GM06990 (cell line): ENCODE measurements at places on chromosomes 5 and 9.

DNA sequence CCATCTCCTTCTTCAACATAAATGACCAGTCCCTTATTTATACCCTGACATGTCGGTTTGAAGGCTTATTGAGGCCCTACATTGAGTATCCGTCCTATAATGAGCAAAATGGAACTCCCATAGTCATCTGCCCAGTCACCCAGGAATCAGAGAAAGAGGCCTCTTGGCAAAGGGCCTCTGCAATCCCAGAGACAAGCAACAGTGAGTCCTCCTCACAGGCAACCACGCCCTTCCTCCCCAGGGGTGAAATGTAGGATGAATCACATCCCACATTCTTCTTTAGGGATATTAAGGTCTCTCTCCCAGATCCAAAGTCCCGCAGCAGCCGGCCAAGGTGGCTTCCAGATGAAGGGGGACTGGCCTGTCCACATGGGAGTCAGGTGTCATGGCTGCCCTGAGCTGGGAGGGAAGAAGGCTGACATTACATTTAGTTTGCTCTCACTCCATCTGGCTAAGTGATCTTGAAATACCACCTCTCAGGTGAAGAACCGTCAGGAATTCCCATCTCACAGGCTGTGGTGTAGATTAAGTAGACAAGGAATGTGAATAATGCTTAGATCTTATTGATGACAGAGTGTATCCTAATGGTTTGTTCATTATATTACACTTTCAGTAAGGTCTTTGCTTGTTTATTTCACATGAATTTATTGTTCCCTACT is 38.2 kb upstream of the BTNL3 start:
- DNase-seq = no peak

DNA sequence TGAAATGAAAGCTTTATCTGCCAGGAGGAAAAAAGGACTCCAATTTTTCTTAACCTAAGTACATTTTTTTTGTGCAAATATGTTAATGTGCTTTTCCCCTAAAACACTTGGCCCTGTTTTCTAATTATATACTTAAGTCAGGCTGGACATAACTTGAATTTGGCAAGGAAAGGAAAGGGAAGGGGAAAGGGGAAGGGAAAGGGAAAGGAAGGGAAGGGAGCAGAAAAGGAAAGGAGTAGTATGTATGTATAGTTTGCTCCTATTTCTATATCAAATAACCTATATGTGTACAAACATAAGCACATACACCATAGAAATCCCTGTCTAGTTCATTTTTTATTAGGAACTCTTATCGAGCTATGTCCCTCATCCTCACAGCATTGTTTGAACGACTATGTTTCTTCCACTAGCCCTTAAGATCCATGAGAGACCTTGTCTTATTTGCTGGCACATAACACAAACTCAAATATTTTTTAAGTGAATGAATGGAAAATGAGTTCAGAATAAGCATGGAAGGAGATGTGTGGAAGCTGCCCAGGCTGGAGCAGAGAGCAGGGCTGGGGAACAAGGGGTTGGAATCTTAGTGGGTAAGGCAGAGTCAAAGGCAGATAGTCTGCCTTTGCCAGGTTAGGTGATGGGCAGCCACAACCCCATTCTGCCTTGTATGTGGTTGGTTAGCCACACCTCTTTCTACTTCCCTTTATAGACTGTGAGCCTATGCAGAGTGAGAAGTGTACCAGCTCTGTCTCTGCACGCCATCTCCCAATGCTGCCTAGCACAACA is 70.0 kb downstream of the KLHL3 start:
- DNase-seq = peak; percentile 42

DNA sequence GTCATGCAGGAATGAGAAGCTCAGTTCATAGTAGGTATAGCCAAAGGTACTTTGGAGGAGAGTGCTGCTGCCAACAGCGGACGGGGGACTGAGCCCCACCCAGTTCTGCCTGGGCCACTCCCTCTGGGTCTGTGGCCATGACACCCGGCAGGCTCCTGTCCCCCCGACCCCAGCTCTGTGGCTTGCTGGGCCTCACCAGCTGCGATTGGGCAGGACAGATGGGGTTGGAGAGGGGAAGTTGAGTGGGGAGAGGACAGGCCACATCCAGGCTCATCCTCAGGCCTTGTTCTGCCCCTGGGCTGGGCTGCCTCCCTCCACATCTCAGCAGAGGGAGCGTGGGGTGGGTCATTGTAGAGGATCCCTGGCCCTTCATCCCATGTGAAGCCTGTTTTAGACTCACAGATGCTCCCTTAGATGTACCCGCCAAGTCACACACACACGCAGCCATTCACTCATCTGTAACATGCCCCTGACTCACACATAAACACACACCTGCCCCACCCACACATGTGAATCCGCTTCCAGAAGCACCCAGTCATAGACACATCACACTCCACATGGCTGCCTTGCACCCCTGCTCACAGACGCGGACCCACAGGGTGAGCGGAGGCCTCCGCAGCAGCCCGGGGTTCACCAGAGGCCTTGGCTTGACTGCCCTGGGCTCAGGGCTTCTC is 48.8 kb downstream of the NTNG2 start:
- no peak for DNase-seq

GRCh38 chr9:21326526-21327139 is 8.6 kb downstream of the KLHL9 start:
- DNase-seq = peak; percentile 43

DNA sequence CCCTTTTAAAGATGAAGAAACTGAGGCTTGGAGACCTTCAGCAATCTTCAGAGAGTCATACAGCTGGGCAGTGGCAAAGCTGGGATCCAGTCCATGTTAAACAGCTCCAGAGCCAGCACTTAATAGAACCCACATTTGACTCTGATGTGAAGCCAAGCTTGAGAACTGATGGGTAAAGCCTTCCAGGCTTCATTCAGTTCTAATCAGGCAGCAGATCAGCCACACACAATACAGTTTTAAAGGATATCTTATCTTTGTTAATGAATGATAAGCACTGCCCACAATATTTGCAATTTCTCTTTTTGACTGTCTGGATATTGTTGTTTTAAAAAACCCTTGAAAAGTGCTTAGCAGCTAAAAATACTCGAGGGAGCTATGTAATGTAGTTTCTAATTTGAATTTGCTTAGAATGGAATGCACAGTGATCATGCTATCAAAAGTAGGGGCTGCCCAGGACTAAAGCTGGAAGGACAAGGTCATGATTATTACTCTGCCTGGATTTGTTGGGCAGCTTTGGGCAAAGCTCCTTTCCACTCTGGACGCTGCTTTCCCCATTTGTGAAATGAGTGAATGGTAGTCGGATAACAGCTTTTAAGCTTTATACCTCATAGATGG is 31.3 kb upstream of the HTR4 start:
- DNase-seq = no peak

DNA sequence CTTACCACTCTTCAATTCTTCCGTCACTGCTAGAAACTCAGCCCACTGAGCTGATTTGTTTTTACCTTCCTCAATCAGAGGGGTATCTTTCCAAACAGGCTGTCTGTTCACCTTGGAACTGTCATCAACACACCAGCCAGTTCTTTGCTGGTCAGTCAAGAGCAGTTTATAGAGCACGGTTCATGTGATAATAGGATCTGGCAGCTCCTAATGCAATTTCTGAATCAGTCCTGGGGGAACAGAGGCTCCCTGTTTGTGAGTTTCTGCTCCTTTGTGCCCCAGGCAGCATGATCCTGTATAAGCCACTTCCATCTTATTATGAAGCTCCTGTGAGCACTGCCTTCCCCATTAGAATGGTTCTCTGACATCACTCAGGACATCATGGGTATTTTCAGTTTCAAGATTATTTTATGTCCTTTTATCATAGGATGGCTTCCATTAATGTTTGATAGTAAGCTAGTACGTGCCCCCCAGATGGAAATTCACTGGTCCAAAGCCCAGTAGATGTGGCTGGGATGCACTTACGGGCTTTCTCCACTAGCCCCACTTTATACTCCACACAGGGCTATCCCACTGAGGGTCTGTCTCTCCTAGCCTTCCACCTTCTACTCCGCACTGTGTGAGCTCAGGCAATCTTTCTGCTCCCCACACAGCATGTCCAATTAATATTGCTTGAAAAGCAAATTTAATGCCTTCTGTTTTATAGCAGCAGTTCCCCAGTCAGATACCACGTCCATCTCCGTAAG is 85.5 kb upstream of the SPIN1 start:
- no peak for DNase-seq

DNA sequence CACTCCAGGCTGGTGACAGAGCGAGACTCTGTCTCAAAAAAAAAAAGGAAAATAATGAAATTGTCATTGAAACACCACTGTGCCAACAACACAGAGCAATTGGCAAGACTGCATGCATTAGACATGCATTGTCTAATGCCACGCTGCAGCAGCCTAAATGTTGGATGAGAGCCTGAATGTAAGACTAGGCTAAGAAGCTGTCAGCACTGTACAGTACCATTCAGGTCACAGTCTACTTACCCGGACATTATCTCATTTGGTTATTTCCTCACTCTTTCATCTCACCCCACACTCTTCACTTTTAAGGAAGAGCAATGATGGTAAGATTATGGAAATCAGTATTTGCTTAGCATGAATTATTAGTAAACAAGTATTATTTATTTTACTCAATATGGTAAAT is 31.3 kb upstream of the PPP2CA start:
- no peak for DNase-seq

- DNase-seq = no peak
These were observed 24.3 kb downstream of the EFNA5 start for GRCh38 chr5:107646418-107646817.

- no peak for DNase-seq
These were observed 243.9 kb downstream of the ARL15 start for GRCh38 chr5:54066433-54066832.

DNA sequence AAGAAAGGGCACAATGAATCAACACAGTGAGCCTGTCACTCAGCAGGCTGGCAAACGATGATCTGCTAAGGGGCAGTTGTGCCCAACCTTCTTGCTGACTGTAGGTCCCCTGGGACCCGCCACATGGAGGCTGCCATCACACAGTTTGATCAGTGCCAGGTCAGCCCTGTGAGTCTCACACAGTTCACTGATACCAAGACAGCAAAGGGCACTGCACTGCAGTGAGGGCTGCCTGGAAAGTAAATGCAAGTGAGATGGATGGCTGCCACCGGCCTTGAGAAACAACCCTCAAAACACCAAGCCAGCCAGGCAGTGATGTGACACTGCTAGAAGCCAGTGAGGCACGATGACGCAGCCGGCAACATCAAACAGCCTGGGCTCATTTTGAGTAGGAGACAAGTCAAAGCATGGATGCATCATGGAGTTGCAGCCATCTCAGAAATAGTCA is 30.3 kb downstream of the FOXD1 start:
- no peak for DNase-seq

DNA sequence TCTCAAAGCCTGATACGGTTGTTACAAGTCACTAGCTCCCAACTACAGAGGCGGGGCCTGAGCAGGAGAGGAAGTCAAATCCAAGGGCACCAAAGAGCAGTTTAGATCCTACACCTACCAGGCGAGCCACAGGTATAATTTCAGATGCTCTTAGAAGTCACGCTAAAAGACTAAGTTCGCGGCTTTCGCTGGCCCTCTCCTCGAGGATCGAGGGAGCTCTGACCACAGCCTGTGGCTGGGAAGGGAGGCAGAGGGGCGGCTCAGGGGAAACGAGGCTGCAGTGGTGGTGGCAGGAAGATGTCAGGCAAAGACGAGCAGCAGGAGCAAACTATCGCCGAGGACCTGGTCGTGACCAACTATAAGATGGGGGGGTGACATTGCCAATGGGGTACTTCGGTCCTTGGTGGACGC is 48.6 kb downstream of the SEMA4D start:
- DNase-seq = no peak

DNA sequence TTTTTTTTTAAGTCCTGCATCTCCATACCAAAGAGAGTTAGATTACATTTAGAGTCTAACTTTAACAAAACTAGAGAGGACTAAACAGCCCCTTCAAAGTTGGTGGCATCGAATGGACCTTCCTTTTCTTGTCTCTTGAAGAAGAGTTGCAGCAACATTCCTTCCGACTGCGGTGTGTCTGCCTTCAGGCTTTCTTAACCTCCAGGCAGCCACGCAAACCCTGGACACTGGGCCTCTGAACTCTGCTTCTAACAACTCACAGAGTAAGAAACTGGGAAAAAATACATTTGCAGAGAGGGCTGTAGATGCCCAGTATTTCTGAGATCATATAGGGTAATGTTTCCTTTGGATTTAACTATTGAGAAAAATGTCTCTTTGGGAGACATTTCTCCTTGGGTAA is 120.5 kb upstream of the MAST4 start:
- no peak for DNase-seq

DNA sequence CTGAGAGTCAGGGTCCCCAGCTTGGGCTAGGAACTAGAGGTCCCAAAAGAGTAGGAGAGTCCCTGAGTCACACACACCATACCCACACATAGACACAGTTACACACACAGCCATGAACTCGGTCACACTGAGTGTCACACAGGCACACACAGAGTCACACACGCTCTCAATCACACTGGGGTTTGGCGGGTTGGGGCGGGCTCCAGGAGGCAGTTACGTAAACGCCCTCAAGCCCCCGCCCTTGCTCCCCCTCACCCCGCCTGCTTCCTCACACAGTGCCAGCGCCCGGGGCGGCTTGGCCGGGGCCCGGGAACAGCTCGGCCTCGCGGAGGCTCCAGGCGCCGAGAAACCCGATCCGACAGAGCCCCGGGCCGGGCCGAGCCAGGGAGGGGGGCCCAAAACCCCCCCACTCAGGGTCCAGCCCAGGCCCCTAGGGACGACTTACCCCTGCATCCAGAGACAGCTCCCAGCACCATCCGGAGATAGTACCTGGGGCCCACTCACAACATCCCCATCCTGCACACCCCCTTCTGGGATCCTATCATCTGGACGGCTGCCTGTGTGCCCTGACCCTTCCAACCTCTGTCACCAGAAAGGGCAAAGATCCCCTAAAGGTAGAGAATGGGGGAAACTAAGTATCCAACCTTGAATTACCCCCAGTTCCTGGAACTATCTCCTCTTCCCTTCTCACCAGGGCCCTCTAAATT is 3.5 kb upstream of the CNTFR start:
- no peak for DNase-seq

DNA sequence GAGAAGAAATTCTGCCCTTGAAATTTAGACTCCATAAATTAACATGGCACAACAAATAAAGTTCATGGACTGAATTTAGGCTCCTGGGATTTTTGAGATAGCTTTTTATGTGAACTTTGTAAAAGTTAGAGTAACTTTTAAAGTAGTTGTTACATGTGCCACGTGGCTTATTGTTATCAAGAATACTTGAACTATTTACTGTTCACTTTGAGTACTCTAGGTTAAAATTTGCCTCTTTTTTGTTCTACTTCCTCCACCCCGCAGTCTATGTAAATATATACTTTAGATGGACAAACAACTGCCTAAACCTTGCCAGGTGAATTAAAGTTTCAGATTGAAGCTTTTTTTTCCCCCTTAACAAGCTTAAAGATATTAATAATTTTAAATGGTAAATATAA is 457.9 kb downstream of the RAB3C start:
- DNase-seq = no peak

GRCh38 chr9:71663931-71664459 is 104.3 kb downstream of the CEMIP2 start:
- DNase-seq = no peak

DNA sequence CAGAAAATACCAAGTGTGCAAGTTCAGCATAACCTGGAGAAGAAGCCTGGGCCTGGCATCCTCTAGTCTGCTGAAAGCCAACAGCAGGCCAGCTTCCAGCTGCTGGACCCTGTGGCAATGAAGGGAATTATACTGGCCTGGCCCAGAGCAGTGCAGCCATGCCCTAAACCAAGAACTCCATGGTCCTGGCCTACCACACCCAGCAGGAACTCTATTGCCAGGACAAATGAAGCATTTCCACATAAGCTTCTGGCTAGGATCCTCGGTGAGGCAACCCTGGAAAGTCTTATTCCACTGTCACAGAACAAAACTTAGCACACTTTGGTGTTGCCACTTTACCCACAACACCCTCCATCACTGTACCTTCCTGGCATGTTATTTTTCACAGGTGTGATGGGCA is 35.5 kb downstream of the CDK5RAP2 start:
- no peak for DNase-seq

- DNase-seq = no peak
These were observed 3.9 kb upstream of the MEF2C start for GRCh38 chr5:88886746-88887341.
